AG09309 (cell line): ENCODE measurements at places on chromosomes 3 and 15.

DNA sequence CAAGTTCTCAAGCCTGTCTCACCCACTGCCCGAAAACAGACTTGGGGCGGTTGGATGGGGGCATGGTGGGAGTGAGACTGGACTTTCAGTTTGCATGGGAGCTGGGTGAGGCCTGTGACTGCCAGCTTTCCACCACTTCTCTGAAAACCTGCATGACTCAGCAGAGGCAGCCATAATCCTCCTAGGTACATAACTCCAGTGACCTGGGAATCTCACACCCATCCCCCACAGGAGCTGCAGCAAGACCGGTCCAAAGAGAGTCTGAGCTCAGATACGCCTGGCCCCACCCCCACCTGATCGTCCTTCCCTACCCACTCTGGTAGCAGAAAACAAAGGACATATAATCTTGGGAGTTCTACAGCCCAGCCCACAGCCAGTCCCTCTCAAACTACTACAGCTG is 107.2 kb downstream of the NSMCE3 start:
- no peak for DNase-seq

GRCh38 chr3:109116031-109116430 is 1.9 kb downstream of the MORC1 start:
- DNase-seq = no peak

GRCh38 chr15:97045666-97046421 is 715.3 kb downstream of the NR2F2 start:
- no peak for DNase-seq

DNA sequence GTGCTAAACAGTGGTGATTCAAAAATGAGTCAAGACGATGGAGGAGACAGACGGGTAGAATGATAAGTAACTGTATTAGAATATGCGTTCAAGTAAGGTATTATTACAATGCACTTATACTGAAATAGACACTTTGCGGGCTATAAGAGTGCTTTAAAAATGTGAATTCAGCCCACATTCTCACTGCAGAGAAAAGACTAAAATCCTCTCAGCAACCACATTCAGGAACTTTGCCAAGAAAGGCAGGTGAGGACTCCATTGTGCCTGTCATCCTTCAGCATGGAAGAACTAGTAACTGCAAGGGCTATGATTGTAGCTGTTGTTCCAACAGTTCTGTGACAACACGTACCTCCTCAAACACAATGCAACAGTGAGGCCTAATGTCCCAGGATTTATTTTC is 272.0 kb downstream of the RORA start:
- DNase-seq = no peak

DNA sequence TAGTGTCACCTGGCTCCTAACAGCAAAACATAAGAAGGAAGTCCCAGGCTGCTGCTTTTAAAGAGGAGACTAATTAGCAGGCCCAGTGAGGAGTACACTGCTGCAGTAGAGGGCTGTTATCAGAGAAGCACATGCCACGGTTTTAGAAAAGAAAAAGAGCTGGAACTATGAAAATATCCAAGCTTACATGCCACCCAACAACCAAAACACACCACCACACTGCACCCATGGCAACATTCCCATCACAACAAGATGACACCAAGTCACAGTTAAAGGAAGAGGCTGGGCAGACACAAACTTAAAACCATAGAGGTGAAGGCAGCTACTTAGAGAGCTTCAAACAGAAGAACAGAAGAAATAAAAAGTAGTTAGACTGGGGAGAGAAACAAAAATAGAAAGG is 37.0 kb downstream of the NPTN start:
- DNase-seq = no peak

GRCh38 chr15:59377924-59378323 is 5.3 kb upstream of the MYO1E start:
- no peak for DNase-seq

GRCh38 chr3:70989174-70989573 is 594.4 kb downstream of the FOXP1 start:
- DNase-seq = no peak

DNA sequence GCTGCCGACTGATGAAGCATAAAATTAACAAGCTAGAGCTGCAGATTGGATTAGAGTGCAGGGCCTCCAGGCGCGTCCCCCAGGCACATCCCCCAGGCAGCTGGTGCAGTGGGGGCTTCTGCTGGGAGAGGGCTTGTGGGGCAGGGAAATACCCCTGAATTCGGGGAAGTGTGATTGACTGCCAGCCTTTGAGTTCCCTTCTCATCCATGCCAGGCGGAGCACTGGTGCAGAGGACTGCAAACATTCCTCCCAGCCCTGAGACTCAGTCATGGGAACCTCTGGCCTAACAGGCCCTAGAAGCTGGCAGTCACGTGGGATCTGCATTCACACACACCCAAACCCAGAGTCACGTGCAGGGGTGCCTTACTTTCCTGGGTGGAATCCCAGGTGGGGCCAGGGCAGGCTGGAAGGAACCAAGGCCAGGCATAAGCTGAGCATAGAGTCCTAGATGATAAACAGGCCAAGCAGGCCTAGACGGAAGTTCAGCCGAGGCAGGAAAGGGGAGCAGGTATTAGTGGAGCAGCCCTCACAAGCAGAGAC is 46.2 kb upstream of the SEC22A start:
- no peak for DNase-seq

- peak; percentile 24 for DNase-seq
Measured at GRCh38 chr3:71862371-71863140, 77.6 kb upstream of the PROK2 start.

DNA sequence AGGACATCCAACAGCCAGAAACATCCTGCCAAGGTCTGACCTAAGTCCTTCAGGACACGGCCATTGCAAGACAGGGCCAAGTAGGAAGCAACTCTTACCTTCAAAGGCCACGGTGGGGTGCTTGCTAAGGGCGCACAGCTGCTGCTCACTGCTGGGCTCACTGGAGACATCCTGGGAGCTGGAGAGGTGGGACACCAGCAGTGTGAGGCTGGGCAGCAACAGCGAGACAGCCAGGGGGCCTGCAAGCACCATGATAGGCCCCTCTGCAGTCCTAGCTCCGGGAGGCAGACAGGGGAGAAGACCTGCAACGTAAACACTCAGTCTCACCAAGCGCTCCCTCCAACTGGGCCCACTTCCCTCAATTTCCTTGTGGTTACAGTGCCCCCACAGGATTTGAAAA is 79.2 kb downstream of the SEMA5B start:
- DNase-seq = no peak

DNA sequence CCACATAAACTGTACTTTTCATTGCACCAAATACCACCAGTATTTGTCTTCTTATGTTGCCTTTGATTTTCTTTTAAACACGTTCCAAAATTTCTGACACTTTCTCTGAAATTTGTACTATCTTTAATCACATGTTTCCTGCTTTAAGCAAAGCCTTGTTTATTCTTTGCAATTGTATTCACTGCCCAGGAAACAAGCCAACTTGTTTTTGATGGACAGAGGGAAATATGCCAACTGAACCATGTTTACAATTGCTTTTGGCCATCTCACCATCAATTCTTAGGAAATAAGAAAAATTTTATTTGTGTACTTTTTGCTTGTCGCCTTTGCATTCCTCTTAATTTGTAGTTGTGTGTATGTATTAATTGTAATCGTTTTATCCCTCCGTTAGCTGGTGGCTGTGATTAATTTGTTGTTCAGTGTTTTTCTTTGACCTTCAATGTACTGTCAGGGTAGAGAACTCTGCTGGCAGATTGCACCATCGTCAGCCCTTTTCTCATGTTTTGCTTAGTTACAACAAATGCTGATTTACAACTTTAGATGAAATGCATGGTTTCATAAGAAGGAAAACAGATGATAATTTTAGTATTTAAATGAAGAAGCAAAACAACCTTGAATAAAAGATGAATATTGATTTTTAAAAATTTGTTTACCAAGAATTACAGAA is 19.4 kb upstream of the FEZF2 start:
- DNase-seq = no peak

GRCh38 chr3:100097919-100098783 is 16.1 kb downstream of the FILIP1L start:
- no peak for DNase-seq

DNA sequence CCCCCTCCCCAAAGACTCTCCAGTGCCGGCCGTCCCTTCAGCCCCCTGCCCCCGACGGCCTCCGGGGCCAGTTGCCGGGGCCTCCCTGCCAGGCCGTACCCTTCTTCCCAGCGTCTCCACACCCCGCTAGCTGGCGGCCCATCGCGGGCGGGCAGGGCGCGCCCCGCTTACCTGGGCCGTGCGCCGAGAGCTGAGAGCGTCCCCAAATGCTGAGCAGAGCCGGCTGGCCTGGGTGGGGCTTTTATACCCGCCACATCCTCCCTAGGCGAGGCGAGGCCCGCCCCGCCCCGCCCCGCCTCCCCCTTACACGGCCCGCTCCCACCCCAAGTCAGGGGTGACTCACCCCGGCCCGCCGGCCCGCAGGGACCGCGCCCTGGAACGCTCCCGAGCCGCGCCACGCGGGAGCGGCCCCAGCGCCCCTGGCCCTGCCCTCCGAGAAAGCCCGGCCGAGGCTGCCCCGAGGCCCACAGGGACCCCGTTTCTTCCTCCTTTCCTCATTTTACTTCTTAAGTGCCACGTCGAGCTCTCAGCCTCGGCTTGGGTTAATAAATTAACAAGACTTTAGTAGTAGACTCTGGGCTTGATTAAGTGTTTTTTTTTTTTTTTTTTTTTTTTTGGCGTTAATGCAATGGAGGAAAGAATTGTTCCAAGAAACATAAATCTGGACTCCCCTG is at the start of gene ANXA2:
TSS of gene ANXA2 (minus strand) at position 215 of the 674 bp plus-strand sequence. CDS start 11,911 bp downstream, outside the sequence.
- DNase-seq = no peak

DNA sequence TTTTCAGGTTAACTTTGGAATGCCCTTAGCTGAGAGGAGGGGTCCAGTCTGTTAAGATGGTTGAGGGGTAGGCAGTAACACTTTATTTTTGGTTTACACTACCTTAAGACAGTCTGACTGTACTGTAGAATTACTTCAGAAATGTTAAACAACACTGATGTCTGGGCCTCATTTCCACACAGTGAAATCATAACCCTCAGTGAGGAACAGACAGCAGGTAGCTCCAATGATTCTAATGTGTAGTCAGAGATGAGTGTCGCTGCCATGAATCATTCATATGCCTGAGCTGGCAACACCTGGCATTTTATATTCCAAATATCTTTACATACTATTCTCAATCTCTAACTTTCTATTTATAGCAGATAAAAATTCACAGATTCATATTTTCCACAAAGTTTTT is 37.3 kb upstream of the POU1F1 start:
- no peak for DNase-seq

DNA sequence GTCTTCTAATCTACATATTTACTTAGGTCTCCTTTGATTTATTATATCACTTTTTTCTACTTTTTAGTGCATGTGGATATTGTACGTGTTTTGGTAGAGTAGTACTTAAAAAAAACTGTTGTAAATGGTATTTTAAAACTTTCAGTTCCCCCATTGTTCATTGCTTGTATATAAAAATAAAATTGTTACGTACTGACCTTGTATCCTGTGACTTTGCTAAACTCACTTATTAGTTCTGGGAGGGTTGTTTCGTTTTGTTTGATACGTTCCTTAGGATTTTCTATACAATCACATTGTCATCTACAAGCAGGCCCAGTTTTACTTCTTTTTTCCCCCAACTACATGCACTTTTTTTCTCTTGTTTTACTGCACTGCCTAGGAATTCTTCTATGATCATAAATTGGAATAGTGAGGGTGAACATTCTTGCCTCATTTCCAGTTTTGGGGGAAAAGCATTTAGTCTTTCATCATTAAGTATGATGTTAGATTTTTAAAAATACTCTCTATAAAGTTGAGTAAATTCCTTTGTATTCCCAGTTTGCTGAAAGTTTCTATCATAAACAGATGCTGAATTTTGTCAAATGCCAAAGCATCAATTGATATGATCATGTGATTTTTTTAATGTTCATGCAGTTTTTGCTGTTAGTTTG is 33.5 kb upstream of the ACKR4 start:
- no peak for DNase-seq

DNA sequence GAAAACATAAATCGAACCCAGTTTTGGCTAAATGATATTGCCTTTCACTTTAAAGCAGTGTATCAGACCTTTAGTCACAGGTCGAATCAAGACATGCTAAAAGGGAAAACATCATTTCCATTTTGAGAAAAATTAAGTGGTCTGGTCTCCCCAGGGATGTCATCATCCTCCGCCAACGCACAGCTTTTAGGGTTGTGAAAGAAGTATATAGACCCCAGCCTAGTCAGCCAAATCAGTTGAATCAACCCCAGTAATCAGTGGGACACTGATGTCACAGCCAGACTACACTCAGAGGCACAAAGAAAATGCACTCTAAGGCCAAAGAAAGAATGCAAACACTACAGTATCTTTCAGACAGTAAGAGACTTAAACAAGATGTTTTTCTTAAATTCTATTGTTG is 187.4 kb downstream of the ZIC4 start:
- DNase-seq = no peak
